Non-pigmented ciliary epithelial cell (primary cell): ENCODE measurements at places on chromosomes 11 and 22.
A peak's percentile ranks its signal among the peaks of the same experiment; 100 is the strongest.

GRCh38 chr11:28606930-28607329, 498.7 kb downstream of the METTL15 start:
- DNase-seq: no peak

- DNase-seq: no peak
Observed at GRCh38 chr11:44316659-44317240, 6.8 kb upstream of the ALX4 start.

- no peak for DNase-seq
Observed at GRCh38 chr11:119970555-119971304, 167.2 kb downstream of the TRIM29 start.

DNA sequence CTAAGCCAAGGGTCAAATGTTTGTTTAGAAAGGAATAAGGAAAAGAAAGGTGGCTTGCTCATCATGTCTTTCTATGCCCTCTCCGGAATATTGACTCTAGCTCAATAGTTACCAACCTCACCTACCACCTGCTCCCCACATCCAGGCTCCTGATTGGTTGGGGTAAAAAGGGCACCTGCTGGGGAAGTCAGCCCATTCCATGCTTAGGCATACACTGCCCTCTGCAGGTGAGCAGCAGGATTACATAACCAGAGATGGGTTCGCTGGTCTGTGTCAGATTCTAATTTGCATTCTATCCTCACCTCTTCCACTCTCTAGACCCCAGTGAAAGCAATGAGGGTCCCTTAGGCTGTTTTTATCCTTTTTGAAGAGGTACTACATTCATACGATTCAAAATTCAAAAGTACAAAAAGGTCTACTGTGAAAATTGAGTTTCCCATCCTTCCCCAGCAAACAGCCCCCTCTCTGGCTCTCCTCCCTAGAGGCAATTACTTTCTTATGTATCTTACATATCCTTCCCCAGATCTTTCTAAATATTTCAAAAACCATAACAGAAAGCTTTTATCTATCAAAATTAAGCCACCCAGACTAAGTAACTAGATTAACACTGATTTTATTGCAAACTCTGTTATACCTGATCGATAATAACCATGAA, 98.0 kb upstream of the ASPHD2 start:
- no peak for DNase-seq

DNA sequence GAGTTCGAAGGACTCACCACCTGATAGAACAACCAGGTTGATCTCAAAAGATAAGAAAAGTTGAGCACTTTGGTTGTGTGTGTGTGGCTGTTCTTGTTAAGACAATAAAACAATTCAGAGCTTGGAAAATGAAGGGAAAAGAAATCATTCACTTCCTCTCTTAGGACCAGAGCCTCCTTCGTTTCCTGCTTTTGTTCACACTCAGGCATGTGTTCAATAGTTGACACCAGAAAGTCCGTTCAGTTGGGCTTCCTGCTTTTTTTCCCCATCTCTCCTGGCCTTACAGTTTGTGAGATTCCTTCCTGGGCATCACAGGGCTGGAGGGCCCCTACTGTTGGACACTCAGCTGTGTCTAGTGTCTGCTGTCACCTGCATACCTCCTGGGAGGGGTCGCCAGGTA, 48.0 kb downstream of the TSPAN18 start:
- DNase-seq: no peak

GRCh38 chr22:49770547-49771265, 57.0 kb downstream of the BRD1 start:
- DNase-seq: no peak

GRCh38 chr11:7270233-7270865, 18.6 kb downstream of the SYT9 start:
- no peak for DNase-seq

- peak; percentile 5 for DNase-seq
Observed at GRCh38 chr11:63866211-63866610, 27.3 kb downstream of the MARK2 start.

- DNase-seq: peak; percentile 55
Observed at GRCh38 chr22:19799322-19800190, 39.0 kb downstream of the TBX1 start.

DNA sequence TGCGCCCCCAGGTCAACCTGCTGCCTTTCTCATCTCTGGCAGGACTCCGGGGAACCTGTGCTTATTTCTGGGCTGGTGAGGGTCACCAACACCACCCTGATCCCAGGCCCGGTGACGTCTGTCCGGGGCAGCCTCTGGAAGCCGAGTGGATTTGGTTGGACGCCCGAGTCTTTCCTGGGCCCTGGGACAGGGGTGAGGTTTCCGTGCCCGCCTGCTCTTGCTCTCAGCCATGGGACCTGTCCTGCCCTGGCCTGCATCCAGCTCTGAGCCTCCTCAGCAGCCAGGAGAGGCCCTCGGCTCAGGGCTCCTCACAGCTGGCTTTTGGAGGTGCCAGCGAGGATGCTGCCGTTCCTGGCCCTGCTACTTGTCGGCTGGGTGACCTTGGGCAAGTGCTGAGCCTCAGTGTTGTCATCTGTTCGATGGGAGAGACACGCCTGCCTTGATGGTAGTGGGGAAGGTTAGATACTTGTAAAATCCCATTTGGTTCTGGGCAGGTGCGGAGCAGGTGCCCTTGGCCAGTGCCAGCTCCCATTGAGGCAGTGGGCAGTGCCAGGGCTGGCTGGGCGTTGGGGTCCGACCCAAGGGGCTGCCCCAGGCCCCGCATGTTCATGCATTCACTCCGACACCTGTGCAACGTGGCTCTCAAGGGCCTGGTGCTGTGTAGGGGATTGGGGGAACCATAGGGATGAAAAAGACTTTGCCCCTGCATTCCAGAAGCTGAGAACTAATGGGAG, 58.9 kb upstream of the THY1 start:
- DNase-seq: no peak

GRCh38 chr11:94834911-94835593, 66.9 kb downstream of the AMOTL1 start:
- no peak for DNase-seq

GRCh38 chr11:67277231-67277961, 11.1 kb downstream of the GRK2 start:
- DNase-seq: no peak

- no peak for DNase-seq
Observed at GRCh38 chr11:112455791-112456190, 195.1 kb upstream of the PLET1 start.

GRCh38 chr22:30261134-30261533, 5.5 kb downstream of the OSM start:
- DNase-seq: no peak

DNA sequence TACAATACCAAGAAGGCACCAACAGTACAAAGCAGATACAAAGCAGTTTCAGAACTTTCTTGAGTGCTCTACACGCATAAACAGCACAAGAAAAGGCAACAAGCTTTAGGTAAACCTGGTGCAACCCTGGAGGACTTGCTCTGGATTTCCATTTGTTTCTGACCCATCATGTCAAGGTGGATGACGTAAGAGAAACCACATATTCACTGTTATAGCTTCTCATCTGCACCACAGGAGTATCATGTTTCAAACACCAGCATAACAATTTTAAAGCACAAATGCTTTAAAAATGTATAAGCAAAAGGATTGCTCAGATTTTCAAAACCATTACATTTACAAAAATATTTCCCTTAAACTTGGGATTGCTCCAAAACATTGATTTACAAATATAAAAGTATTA, 25.0 kb upstream of the YPEL1 start:
- peak; percentile 83 for DNase-seq

DNA sequence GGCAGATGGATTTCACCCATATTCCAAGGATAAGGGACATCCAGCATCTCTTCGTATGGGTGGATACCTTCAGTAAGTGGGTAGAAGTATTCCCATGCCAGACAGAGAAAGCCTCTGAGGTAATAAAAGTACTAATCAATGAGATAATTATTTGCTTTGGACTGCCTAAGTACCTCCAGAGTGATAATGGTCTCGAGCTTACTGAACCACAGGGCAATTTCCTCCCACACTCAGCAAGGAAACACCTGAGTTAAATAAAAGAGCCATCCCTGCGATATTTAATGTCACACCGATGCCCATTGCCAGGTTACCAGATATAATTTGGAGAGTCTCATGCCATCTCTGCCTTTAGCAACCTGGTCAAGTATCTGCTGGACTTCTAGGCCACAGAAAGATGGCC, 70.6 kb upstream of the MPEG1 start:
- DNase-seq: no peak

GRCh38 chr11:58316142-58316541, 42.7 kb downstream of the OR5B17 start:
- peak; percentile 59 for DNase-seq

- no peak for DNase-seq
Observed at GRCh38 chr11:129937592-129938238, 42.3 kb upstream of the NFRKB start.

DNA sequence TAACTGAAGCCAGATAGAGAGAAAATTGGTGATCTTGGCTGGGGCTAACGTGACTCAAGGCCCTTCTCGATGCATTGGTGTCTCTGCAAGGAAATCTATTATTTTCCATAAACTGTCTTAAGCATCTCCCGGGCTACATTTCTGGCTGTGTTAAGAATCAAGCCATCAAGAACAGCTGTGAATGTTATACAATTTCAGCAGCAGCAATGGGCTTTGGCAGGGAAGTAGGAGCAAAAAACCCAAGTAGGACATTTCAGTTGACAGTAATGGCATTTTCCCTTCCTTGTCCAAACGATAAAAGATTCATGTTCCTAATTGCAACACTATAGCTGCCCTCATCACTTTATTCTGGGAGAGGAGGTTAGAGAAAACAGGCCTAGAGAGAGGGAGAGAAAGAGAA, 335.0 kb downstream of the CADM1 start:
- no peak for DNase-seq

DNA sequence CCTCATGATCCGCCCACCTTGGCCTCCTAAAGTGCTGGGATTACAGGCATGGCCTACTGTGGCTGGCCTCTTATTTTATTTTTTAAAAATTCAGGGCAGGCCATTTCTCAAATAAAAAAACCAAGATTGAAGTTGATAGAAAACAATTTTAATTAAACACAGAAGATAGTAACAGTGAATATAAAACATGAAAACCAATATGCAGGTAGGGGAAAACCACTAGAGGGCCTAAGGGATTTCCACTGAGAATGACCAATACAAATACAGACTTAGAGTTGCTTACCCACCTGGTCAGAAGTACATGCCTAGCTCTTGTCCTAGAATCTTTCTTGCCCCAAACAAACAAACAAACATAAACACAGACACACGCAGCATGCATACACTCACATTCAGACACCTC, 1.7 kb upstream of the RTCB start:
- DNase-seq: no peak

DNA sequence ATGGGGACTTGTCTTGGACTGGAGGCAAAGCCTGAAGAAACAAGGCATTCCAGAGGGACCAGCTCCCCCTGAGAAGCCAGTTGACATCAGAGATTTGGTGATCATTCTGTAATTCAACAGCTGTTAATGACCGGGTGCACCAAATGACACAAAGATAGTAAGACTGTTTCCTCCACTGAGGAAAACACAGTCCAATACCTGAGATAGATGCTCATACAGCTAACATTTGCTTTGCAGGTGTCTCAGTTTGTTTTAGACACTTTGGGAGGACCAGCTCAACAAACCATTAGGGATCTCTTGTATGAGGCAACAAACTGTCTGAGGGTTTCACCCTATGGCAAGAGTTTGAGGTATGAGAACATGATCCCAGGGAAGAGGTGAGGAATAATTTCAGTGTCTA, 237.2 kb upstream of the PLET1 start:
- DNase-seq: no peak

- DNase-seq: no peak
Observed at GRCh38 chr22:32322986-32323385, 34.7 kb upstream of the RFPL3 start.

- DNase-seq: no peak
Observed at GRCh38 chr11:5366856-5367255, 15.5 kb downstream of the OR51B6 start.

GRCh38 chr11:32451808-32452207, 16.5 kb upstream of the WT1 start:
- no peak for DNase-seq

DNA sequence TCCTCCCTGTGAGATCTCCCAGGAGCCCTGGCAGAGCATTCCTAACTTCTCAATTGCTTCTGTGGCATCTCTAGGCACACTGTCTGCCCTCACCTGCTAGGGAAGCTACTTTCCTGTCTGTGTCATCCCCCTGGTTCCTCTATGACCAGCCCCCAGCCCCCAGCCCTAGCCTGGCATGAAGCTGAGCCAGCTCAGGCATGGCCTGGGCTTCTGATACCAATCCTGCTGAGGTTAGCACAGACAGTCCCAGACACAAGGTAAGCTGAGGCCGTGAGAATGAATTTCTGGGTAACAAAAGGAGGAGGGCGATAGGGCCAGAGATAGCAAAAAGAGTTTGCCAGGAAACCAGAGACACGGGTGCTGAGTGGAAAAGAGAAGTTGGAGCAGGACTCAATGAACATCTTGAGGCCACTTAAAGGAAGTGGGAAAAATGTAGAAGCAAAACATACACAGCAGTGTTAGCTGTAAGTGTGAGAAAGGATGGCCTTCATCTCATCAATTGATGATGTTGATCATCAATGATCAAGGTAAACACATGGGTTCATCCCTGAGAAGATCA, 87.6 kb upstream of the PICALM start:
- no peak for DNase-seq

GRCh38 chr11:34869425-34869824, 46.8 kb downstream of the APIP start:
- no peak for DNase-seq

GRCh38 chr22:49404576-49405241, 423.0 kb downstream of the BRD1 start:
- no peak for DNase-seq

GRCh38 chr11:83007909-83008580, 63.7 kb downstream of the RAB30 start:
- DNase-seq: no peak

- DNase-seq: no peak
Observed at GRCh38 chr11:64799623-64800302, 3.3 kb downstream of the MAP4K2 start.

GRCh38 chr11:44344423-44344820, 34.5 kb upstream of the ALX4 start:
- DNase-seq: no peak

- DNase-seq: peak; percentile 65
Observed at GRCh38 chr11:93000511-93001476, 31.3 kb downstream of the MTNR1B start.
